ENCODE measurements at places on chromosomes 5 and 9. TPM values are rescaled to one million over a fixed set of nuclear protein-coding genes. Genes with fewer than 3 reads are reported as not detected.

Gene GARIN3
- not detected for total RNA-seq

Gene GLRA1
- total RNA-seq = not detected

Gene LRRC70
- total RNA-seq = 1.4 TPM

DNA sequence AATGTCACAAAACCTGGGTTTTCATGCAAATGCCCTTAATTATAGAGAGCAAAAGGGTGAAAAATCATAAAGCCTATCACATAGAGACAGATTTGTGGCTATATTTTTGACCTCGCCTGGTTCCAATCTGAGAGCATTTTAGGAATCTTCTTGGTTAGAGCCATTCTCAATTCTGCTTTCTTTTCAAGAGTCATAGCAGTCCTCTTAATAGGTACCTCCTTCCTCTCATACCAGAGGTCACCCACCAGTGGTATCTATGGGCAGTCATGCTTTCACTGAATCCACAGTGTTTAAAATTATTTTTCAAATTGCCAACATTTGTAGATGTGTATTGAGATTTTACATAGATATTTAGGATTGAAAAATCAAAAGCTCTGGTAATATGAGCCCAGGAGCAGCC is 215.5 kb downstream of the DAB2IP start:
- H3K36me3 ChIP-seq = no peaks in the 10 kb centered on the region
- peaks cover 19% of the 10 kb centered on the region for H3K4me1 ChIP-seq
- H3K4me3 ChIP-seq = no peak overlapping the region
- H3K27ac ChIP-seq = no peak overlapping the region
- no peaks in the 10 kb centered on the region for H3K27me3 ChIP-seq

- peaks cover 40% of the 10 kb centered on the region for H3K4me1 ChIP-seq
- no peaks in the 10 kb centered on the region for H3K27me3 ChIP-seq
- no peak for DNase-seq
- peak overlapping the region; percentile 91 for H3K27ac ChIP-seq
- no peaks in the 10 kb centered on the region for H3K36me3 ChIP-seq
Measured at GRCh38 chr5:111996574-111996973, 239.6 kb upstream of the NREP start.

DNA sequence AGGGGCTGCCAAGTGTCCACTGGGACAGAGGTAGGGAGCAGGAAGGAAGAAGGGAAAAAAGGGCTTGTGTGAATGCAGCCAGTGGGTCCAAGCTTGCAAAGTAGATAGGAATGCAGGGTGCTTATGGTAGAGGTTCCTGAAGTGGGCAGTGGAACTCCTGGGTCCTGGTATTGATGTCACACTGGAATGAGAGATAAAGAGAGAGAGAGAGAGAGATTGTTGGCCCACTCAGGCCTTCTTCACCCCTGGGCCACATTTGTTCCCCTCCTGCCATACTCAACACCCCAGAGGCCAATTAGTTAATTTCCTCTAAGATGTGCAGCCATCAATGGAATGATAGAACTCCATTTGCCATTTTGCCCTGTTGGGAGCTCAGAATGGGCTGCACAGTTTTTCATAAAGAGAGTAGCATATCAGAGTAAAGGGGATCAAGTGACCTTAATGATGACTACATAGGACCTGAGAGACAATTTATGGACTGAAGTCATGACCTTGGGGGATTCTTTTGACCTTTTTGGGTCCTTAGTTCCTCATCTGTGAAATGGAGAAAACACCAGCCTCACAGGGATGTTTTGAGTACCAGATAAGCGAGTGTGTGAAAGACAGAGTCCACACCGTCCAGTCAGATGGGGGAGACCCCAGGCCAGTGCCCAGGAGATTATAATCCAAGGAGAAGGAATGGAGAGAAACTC is 52.9 kb downstream of the PPARGC1B start:
- no peak for DNase-seq
- no peaks in the 10 kb centered on the region for H3K27me3 ChIP-seq
- no peak overlapping the region for H3K27ac ChIP-seq
- H3K36me3 ChIP-seq = no peaks in the 10 kb centered on the region
- H3K4me3 ChIP-seq = no peak overlapping the region
- H3K4me1 ChIP-seq = peaks cover 6% of the 10 kb centered on the region

DNA sequence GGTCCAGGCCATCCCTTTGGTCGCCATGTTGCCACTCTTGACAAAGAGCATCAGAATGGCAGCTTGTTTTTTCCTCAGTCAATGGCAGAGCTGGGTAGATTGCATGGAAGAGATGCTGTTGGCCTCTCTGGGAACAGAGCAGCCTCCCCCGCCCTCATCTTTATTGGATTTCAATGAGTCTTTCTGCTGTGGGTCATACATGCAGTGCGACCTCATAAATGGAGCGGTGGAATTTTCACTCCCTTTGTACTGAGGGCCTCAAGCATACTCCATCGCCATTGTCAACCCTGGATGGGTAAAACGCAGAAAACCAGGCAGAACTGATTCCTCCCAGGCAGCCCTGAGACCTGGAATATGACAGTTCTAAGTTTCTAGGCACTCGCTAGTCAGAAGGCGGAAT is 71.8 kb downstream of the ZNF618 start:
- H3K36me3 ChIP-seq = no peaks in the 10 kb centered on the region
- H3K27ac ChIP-seq = no peak overlapping the region
- H3K4me1 ChIP-seq = peaks cover 7% of the 10 kb centered on the region
- H3K4me3 ChIP-seq = no peak overlapping the region
- H3K27me3 ChIP-seq = no peaks in the 10 kb centered on the region

DNA sequence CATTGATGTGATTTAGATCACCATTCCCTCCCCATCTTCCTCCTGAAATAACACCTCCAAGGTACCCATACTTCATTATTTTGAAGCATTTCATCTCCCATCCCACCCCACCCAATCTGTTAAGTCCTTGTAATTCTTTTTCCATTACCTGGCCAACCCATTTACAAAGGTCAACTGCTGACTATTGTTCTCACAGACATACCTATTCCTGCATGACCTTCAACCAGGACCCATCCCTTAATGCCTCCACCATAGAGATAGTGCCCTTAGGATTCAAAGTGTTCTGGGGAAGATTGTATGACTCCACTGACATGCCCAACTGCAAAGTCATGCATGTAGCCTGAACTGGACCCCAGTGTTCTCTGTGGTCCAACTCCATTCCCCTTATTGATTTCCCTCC is 91.2 kb downstream of the NLN start:
- H3K4me3 ChIP-seq = no peak overlapping the region
- H3K27ac ChIP-seq = no peak overlapping the region
- H3K4me1 ChIP-seq = peaks cover 39% of the 10 kb centered on the region
- H3K27me3 ChIP-seq = no peaks in the 10 kb centered on the region
- peaks cover 20% of the 10 kb centered on the region for H3K36me3 ChIP-seq
- no peak for DNase-seq

- no peaks in the 10 kb centered on the region for H3K4me1 ChIP-seq
- no peak overlapping the region for H3K4me3 ChIP-seq
- DNase-seq = no peak
- no peaks in the 10 kb centered on the region for H3K27me3 ChIP-seq
- H3K27ac ChIP-seq = no peak overlapping the region
Measured at GRCh38 chr5:28714907-28715698, 1676.7 kb upstream of the CDH9 start.

DNA sequence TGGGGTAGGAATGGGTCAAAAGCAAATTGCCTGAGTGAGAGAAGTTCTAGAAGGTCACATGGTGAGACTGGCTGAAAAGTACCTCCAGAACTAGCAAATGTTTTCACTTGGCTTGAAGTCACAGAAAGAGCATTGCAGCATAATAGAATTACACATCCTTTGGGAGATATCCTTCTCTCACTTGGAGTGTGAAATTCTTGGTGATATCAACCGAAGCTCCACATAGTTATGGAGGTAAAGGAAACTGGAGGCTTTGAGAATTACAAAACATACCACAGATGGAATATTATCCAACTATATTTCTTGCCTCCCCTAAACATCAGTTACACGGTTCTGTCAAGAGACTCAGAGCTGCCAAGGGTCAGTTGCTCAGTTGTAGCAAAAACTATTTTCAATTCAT is 182.4 kb downstream of the SEMA5A start:
- peak overlapping the region; percentile 9 for H3K27ac ChIP-seq
- H3K4me1 ChIP-seq = peaks cover 27% of the 10 kb centered on the region
- no peak for DNase-seq
- H3K36me3 ChIP-seq = no peaks in the 10 kb centered on the region
- no peaks in the 10 kb centered on the region for H3K27me3 ChIP-seq

- H3K27me3 ChIP-seq = no peaks in the 10 kb centered on the region
- no peaks in the 10 kb centered on the region for H3K36me3 ChIP-seq
- no peaks in the 10 kb centered on the region for H3K4me1 ChIP-seq
- DNase-seq = no peak
Measured at GRCh38 chr5:131001507-131001906, 163.5 kb downstream of the HINT1 start.

- no peaks in the 10 kb centered on the region for H3K27me3 ChIP-seq
- DNase-seq = no peak
- H3K27ac ChIP-seq = no peak overlapping the region
- no peaks in the 10 kb centered on the region for H3K36me3 ChIP-seq
- no peak overlapping the region for H3K4me3 ChIP-seq
Measured at GRCh38 chr5:83750749-83751148, 30.1 kb upstream of the HAPLN1 start.

GRCh38 chr5:158725297-158725851 is 374.3 kb downstream of the EBF1 start:
- H3K27ac ChIP-seq = no peak overlapping the region
- no peak for DNase-seq
- no peak overlapping the region for H3K4me3 ChIP-seq
- H3K27me3 ChIP-seq = no peaks in the 10 kb centered on the region
- H3K4me1 ChIP-seq = peaks cover 26% of the 10 kb centered on the region

DNA sequence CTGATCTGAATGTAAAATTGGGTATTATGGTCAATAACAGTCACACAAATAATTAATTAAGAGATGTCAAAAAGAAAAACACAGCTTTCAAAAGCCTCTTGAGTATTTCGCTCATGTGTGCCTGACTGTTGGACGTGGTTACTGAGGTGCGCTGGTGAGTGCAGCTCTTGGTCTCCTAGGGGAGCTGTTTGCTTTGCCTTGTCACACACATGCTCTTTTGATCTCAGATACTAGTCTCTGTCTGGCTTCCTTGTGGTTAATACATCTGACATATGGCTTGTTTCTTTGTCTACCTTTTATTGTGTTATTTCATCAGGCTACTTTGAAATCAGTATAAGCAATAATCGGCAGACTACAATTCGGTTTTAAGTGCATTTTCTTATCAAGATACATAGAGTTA is 51.5 kb downstream of the PCSK1 start:
- no peak for DNase-seq
- H3K27ac ChIP-seq = no peak overlapping the region
- H3K36me3 ChIP-seq = no peaks in the 10 kb centered on the region
- no peak overlapping the region for H3K4me3 ChIP-seq
- H3K27me3 ChIP-seq = no peaks in the 10 kb centered on the region

DNA sequence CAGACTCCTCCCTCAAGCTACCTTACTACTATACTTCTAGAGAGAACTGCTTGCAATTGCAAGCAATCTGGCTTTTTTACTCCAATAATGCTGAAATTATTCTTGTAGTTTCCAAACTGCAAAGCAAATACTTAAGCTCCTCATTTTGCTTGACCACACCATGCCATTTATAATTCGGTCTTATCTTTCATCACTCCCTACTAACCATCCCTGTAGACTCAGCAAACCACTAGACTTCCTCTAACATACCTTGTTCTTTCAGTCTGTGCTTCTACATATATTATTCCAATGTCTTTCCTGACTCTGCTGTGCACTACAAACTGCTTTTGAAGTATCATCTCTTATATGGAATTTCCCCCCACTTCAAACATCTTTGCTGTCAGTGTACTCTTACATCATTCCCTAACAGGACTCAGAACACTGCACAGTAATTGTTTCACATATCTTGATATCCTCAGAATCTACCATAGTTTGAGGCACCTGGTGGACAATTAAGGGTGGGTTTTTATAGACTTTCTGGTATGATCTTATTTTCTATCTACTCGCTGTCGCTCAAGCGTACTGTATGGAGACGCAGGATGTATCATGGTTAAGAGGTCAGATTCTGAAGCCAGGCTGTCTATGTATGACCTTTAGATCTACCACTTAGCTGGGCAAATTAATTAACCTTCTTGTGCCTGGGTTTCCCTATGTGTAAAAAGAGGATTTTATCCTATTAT is 2.8 kb downstream of the IL6ST start:
- H3K4me1 ChIP-seq = peaks cover 34% of the 10 kb centered on the region
- H3K4me3 ChIP-seq = peak overlapping the region; percentile 91
- H3K27me3 ChIP-seq = no peaks in the 10 kb centered on the region
- DNase-seq = no peak

GRCh38 chr5:10797261-10797660 is 36.2 kb upstream of the DAP start:
- H3K4me3 ChIP-seq = no peak overlapping the region
- H3K36me3 ChIP-seq = no peaks in the 10 kb centered on the region
- H3K27ac ChIP-seq = no peak overlapping the region
- peaks cover 3% of the 10 kb centered on the region for H3K27me3 ChIP-seq
- no peak for DNase-seq

DNA sequence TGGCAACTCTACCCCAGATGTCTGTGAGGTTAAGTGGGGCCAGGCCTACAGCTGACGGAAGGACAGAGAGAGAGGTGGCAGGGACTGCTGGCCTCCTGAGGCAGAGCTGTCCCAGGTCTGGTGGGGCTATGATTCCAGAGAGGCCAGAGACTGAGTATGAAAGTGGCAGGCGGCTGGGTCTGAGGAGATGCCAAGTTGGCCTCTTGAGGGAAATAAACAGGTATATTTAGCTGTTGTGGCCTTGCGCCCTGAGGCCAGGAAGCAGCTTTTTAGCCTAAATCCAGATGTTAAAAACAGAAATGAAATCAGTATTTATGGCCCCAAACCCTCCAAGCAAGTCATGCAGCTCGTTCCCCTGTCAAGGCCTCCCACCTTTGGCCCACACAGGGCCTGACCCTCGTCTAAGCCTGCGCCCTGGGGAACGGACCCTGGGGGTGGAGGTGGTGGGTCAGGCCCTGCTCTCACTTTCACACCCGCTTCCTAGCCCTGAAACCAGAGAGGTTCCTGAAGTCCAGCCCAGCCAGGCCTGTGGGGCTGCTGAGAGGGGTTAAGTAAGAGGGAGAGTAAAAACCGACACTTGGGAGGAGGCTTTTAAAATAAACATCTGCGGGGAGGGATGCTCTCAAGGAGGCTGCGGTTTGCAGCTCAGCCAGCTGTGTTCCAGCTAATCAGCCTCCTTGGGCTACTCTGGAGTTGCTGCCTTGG is 18.7 kb downstream of the PCDHGC5 start:
- peak; percentile 96 for DNase-seq
- peak overlapping the region; percentile 62 for H3K4me3 ChIP-seq
- H3K27ac ChIP-seq = peak overlapping the region; percentile 87
- peaks cover 38% of the 10 kb centered on the region for H3K4me1 ChIP-seq
- peaks cover 36% of the 10 kb centered on the region for H3K36me3 ChIP-seq
